Ureter (tissue), 1 donor: ENCODE measurements at places on chromosomes 7 and 10. TPM values are rescaled to one million over a fixed set of nuclear protein-coding genes. Genes with fewer than 3 reads are reported as not detected.

GRCh38 chr10:71343392-71343773, 24.3 kb downstream of the SLC29A3 start:
- DNase-seq: no peak

GATAD1 gene
- 54.0 TPM for total RNA-seq

- DNase-seq: no peak
Measured at GRCh38 chr10:92972886-92973285, 87.7 kb upstream of the CYP26C1 start.

DNA sequence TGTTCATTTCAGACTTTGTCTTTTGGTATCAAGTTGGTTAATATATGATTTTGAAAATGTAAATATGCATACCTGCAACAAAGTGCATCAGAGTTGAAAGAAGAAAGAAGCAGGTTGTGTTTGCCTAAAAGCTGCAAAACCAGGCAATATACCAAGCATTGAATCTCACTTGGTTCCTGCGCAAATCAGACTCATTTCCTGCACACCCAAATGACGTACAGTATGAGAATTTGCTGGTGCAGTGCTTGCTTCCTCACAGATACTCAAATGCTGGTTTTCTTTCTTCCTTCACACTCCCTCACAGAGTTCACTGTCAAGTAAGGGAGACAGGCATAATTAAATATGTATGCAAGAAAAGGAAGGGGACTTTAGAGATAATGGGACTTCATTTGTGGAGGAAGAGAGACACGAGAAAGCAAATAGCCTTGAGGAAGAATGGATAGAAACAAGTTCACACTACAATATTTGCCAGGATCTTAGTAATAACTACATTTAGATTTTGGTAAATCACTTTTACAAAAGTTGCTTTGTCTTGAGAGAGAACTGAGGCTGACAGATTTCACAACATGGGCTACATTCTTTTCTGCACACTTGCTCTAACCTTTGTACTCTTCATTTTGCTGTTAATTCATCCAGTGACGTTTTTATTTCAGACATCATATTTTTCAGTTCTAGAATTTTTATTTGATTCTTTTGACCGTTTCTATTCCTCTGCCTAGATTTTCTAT, 56.9 kb upstream of the AOAH start:
- no peak for DNase-seq

PKD2L1 gene
- total RNA-seq: 0.16 TPM

DIP2C gene
- total RNA-seq: 26.8 TPM

SEMA3E gene
- total RNA-seq: 24.0 TPM

DNA sequence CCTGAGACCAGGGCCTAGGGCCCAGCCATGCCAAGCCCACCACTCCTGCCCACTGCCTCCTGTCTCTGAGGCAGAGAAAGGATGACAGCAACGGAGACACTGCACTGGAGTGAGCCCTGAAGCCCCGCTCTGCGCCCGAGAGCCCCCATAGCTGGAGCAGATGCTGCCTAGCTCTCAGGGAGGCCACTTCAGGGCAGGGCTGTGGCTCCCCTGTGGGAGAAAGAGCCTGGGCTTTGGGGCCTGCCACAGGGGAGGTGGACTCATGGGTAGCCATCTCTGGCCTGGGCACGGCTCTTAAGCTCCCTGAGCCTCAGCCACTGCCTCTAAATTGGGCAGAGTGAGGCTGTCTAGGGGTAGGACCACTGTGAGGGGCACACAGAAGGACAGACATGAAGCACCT, 214.2 kb downstream of the GRID1 start:
- DNase-seq: no peak

DNA sequence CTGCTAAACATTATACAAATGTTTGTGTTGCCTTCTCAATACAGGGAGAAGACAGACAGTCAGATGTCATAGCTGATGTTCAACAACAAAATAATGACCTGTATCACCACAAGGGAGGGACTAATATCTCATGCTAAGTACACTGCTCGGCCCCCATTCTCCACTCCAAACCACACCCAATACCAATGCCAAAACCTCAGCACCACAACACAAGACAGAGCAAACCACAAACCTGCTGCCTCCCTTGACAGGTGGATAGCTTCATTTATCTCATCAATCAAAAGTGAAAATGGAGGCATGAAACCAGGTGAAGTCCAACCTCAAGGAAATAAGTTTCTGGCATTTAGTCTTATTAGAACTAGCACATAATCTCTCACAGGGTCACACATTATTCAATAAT, 109.5 kb downstream of the PARD3 start:
- no peak for DNase-seq

GRCh38 chr7:2438775-2439174, 35.4 kb downstream of the CHST12 start:
- no peak for DNase-seq

- DNase-seq: no peak
Measured at GRCh38 chr7:77651575-77652162, 44.6 kb upstream of the RSBN1L start.

DNA sequence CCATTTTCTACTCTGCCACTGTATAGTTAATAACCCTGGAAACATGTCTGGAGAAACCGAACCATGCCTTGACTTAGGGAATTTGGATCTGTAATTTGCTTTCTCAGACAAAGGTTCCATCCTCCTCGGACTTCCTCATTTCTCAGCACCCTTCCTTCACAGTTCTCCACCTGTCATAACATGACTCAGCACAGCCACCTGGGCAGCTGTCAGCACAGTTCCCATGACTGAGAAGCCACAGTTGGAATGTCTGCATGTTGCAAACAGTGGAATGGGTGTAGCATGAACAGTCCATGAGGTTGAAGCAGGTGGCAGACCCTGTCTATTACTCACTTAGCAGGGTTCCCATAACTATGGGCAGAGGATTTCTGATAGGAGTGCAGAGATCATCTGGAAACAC, 634 bp upstream of the OR9A4 start:
- DNase-seq: peak; percentile 58

DNA sequence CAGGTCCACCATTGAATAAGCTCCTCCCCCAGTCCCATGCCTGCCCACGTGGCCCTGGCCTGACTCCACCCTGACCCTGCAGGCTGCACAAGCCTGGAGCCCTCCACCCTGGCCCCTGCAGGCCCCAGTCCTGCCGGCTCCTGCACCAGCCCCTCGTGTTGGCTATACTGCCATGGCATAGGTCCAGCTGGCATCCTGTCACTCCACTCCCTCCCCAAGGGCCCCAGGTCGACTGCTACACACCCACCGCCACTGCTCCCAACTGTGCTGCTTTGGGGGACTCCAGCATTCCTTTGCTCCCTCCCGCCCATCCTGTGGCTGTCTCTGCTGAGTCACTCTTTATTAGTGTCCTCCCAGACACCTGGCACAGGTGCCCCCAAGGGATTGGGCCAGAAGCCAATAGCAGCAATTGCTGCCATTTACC, 32.4 kb upstream of the HSPA12A start:
- no peak for DNase-seq

FEZF1 gene
- not detected for total RNA-seq

SUN3 gene
- total RNA-seq: not detected

POT1 gene
- 30.9 TPM for total RNA-seq

ZNF485 gene
- 17.6 TPM for total RNA-seq

DNA sequence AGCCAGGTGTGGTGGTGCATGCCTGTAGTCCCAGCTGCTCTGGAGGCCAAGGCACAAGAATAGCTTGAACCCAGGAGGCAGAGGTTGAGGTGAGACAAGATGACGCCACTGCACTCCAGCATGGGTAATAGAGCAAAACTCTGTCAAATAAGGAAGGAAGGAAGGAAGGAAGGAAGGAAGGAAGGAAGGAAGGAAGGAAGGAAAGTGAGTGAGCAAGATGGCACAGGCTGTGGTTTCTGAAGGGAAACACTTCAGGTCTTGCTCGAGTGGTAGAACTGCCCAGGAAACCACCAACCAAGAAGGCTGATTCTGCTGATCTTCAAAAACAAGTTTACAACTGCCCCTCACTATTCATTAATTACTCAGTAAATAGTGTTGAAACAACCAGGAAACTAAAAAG, 45.2 kb downstream of the EZH2 start:
- no peak for DNase-seq

GRCh38 chr7:50556247-50556991, 8.8 kb downstream of the DDC start:
- no peak for DNase-seq

DNA sequence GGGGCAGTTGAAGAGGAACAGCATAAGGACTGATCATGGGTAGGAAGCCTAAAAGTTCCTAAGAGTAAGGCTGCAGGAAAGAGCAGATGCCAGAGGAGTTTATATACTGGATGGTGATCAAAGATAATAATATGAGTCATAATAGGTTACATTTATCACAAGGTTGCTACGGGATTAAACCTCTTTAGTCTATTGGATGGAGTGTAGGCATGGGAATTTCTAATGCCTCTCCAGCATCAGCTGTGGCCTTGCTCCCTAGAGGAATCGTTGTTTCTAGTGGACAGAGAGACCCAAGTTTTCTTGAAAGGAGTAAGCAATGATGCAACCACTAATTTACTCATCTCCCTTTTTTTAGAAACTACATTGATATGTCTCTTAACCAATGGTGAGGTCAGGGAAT, 213.4 kb downstream of the GPR37 start:
- no peak for DNase-seq
